ENCODE measurements at places on chromosomes 1 and 21.

- no peak for DNase-seq
These were observed 7.3 kb upstream of the CA6 start for GRCh38 chr1:8938232-8938999.

DNA sequence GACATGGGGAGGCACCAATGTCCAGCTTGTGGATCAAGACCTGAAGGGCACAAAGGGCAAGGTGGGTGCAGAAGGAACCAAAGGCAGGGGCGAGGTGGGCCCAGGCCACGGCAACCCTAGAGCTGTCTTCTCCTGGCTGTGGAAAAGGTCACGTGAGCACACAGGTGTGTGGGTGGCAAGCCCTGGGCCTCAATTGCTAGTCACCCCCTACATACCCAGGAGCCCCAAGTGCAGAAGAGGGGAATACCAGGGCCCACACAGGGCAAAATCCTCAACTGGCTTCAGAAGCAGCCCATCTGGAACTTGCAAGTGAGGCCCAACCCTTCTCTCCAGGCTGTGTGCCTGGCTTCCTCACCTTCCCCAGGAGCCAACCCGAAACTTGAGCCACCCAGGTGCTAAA, 25.6 kb downstream of the ZBTB17 start:
- DNase-seq = peak; percentile 49

DNA sequence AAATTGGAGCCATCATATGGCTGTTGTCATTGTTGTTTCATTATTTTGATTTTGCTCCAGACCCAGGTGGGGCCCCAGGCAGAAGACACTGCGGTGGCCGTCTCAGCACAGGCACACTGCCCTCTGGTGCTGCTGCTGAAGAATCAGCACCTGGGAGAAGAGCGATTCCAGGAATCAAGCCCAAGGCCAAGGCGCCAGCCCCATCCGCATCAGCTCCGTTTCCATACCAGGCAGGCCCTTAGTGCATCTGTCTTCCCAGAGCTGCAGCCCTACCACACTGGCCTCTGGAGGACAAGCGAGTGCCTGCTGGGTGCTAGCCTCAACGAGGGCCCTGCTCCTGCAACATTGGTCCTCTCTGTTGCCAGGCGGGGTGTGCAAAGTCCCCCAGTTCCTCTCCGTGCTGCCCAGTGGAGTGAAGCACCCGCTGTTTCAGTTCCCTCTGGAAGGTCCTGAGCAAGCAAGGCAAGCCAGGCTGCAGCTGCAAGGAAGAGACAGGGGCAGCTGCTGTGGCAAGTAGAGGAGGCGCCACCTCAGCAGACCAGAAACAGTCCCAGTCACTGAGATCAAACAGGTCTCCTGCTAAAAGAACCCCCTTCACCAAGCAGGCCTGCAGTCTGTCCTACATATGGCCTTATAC, 5.2 kb downstream of the GRIK3 start:
- DNase-seq = no peak

DNA sequence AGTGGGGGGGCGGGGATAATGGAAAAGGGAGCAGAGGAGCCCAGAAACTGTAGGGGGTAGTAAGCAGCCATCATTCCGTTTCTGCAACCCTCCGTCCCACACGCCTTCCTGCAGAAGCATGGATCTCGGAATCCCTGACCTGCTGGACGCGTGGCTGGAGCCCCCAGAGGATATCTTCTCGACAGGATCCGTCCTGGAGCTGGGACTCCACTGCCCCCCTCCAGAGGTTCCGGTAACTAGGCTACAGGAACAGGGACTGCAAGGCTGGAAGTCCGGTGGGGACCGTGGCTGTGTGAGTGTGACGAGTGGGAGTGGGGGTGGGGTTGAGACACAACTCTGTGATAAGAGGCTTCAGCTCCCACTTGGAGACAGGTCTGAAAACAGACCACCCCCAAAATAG, 706 bp downstream of the CREB3L4 start:
- no peak for DNase-seq

DNA sequence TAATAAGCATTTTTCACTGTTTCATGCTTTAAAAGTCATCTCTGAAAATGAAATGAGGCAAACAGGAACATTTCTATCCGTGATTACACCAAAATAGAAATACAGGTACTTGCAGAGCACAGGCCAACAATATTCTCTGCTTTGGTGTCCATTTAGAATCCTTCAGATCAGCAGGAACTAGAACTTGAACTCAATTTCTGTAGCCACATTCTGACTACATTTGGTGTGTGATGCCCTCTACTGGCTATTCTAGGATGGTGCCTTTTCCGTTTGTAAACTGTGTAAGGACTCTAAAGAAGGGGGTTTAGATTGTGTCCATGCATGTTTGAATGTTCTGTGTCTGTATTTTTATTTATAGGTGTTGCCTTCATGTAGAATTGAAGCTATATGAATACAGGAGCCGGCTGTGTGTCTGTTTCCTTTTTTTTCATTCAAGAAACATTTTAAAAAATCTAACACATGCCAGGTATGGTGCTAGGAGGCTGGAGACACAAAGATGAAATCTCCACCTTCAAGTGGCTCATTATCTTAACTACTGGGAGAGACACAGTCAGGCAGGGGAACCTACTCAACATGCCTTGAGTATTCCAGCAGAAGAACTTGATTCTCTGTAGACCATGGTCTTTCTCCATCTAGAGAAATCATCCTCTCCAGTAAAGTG, 7.6 kb upstream of the ZNF326 start:
- DNase-seq = no peak

DNA sequence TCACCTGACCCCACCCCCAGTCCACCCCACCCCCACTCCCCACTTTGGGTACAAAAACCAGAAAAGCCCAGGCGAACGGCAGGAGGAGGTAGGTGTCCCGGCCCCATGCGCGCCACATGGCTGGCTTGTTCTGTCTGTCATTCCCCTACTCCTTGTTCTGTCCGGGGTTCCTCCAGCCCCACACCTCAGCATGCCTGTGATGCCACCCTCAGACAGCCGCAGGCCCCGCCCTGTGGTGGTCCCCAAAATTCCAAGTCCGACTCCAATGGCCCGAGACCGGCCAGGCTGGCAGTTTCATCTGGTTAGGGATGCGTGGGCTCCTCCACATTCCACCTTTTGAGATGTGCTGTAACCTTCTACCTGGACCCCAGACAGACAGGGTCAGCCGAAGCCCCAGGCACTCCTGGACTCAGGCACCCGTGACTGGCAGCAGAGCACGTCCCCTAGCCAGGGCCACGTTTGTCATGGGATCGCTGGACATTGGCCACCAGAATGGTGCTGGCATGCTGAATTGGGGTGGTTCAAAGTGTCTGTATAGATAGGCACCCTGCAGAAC, 94.4 kb downstream of the WDR4 start:
- DNase-seq = no peak

DNA sequence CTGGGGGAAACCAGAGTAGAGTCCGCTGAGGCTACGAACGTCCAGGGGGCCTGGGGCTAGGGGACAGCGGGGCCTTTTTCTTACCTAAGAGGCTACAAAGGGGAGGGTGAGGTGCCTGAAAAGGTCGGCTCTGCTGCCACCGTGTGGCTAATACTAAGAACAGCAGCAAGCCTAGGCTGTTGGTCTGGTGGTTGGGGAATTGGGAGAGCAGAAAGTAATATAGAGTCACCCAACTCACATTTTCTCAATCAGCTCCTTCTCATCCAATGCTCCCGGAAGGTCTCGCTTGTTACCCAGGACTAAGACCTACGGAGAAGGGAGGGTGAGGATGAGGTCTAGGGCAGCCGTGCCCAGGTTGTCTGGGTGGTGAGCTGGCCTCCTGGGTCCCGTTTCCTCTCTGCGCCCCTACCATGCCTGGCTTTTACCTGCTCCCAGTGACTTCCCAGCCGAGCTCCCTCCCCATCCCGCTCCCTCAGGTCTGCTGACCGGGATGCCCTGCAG, 9.3 kb downstream of the ARL8A start:
- DNase-seq = peak; percentile 31

- no peak for DNase-seq
These were observed 129.2 kb downstream of the PTPN14 start for GRCh38 chr1:214422137-214422671.

- DNase-seq = no peak
These were observed 72.9 kb upstream of the CDC42BPA start for GRCh38 chr1:227391211-227391610.

DNA sequence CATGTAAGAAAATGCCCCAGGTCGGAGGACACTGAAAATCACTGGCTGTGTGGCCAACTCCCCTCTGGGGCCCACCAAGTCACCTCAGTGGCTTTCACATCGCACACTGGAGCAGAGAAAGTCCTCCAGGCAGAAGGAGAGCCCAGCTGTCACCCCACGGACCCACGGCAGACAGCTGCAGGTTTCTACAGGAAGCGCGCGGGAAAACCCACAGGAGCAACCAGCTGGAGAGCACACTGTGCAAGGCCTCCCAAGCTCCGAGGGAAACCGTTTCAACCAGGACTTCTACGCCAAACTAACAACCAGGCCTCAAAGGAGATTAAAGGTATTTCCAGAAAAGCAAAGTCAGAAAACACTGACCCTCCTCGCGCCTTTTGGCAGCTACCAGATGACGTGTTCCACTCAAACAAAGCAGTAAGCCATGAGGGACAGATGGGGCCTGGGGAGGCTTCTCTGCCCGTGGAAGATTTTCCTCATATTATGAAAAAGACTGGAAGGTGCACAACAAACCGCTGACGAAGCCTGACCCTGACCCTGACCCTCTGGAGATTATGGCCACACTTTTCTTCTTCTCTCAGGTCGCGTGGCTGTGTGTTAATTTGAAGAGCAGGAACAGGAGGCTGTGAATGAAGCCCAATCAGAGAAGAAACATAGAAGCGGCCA, 21.0 kb downstream of the WDR4 start:
- DNase-seq = no peak

DNA sequence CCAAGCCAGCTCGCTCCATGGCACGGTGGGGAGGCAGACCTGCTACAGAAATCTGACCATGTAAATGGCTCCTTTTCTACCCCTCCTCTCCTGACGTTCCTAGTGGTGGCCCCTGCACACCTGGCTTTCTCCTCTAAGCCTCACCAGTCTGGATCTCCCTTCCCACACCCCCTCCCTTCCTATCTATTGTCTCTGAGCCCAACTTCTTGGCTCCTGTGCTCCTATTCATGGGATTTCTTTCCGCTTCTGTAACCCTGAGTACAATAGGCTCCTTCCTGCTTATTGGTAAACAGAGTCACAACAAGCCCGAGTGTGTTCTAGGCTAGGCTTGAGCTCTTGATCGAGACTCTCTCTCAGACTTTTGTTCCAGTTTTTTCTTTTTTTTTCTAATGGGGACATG, 17.6 kb downstream of the OPTC start:
- DNase-seq = no peak

DNA sequence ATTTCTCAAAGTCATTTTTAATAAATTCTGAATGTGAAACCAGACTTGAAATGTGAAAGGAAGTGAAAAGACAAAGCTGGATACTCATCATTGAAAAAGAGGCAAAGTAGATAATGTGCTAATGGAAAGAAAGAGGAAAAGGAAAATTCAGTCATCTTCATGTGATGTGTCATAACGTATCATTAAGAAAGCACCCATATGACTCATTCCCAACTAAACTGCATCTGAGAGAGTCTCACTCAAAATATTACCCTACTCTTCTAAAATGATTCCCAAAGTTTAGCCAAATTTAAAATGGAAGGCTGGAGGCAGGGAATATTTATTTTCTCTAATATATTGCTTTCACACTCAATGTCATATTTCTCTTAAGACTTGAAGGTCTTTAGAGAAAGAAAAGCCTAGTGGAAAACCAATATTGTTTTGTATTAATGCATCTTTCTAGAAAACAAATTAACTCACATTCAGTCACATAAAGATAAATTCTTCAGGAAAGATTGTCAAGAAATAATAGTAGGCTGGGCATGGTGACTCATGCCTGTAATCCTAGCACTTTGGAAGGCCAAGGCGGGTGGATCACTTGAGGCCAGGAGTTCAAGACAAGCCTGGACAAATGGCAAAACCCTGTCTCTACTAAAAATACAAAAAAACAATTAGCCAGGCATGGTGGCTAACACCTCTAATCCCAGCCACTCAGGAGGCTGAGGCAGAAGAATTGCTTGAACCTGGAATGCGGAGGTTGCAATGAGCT, 129.9 kb downstream of the SLC30A10 start:
- DNase-seq = no peak

DNA sequence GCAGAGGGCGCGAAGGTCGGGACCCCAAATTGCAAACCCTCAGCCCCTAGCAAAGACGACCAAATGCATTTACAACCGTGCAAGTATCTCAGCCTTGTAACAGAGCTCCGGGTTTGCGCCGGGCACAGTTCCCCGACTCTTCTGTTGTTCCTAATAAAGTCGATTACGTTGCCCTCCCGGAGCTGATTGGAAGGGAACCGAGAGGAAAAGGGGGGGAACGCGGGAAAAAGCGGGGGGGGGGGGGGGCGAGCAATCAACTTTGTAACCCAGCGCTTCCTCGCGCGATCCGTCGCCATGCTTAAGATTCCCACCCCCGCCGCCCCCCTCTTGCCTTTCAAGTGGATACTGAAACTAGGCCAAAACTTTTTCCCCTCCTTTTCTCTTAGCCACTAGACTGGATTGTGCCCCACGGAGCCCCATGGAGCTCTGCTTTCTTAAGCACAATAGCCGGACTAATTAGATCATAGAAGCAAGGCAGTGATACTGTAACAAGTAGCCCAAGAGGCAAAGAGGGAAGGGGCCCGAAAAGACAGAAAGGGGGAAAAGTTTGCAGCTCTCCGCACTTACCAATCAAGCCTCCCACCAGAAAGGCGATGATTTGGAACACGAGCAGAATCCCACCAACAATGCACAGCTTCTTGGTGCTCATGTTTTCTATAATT, 565 bp downstream of the WLS start:
- DNase-seq = no peak

DNA sequence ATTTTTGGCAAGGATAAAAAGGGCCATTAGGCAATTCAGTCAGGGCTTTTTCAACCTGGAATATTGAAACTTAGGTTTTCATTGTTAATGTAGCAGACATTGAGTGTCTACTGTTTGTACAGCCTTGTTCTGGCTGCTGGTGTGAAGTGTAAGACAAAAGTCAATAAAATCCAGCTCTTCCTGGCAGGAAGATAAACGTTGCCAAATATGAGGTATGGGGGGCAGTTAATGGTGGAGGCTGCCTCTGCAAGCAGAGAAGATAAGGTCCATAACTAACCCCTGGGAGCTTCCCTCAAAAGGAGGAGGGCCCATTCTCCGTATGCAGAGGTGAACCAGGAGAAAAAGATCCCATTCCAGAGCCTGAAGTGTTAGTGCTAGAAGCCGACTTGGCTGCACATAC, 19.5 kb upstream of the SHE start:
- DNase-seq = no peak

GRCh38 chr21:24131056-24131455, 1476.2 kb downstream of the MRPL39 start:
- no peak for DNase-seq

GRCh38 chr1:66576645-66577044, 42.7 kb downstream of the SGIP1 start:
- no peak for DNase-seq

DNA sequence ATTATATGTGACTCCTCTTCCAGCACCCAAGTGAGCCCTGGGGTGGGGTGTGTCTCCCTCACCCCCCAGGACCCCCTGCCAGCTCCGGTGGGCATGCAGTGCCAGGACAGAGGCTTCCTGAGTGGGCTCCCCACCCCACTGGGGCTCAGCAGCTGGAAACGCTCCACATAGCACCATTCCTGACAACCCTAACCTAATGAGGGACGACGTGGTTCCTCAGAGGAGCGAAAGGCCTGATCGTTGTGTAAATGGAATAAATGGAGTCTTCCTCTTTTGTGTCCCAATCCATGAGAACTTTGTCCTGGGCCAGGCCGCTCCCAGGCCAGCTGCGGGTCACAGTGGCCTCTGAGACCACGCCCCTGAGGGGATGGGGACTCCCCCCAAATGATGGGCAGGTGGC, 1.8 kb upstream of the TSPEAR start:
- DNase-seq = no peak

All from stimulated activated CD4-positive, alpha-beta T cell treated with anti-CD3 and anti-CD28 coated beads, TNF-alpha, amount 100 ng/mL, for 1 hour (primary cell).